ENCODE measurements at places on chromosomes 13 and 19. TPM values are rescaled to one million over a fixed set of nuclear protein-coding genes. Genes with fewer than 3 reads are reported as not detected.
A peak's percentile ranks its signal among the peaks of the same experiment; 100 is the strongest.

DNA sequence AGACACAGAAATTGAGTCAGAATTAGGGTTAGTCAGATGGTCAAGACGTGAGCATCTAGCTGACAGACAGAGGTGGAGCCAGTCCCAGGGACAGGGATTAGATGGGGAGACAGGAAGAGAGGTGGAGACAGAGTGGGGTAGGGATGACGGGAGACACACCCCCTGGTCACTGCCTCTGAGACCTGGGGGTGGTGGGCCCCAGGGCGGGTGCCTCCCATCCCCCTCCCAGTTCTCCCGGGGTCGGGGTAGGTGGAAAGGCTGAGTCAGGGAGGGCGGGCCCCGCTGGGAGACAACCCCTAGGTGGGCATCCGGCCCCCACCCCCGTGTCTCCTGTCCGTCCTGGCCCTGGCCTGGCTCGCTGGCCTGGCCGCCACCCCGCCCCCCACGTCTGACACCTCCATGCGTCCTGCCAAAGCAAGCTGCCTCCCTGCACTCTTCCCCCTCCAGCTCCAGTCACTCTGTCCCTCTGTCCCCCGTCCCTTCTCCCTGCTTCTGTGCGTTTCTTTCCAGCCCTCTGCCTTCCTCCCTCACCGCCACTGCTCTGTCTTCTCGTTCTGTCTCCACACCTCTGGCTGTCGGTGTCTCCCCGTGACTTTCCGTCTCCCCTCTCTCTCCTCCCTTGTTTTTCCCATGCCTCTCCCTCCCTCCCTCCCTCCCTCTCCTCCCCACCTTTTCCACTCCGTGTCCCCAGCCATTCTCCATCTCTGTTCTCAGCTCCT is 15.1 kb downstream of the CCDC97 start:
- peaks cover 16% of the 10 kb centered on the region for H3K36me3 ChIP-seq
- H3K27ac ChIP-seq = peak overlapping the region; percentile 83
- DNase-seq = peak; percentile 78
- no peaks in the 10 kb centered on the region for H3K27me3 ChIP-seq
- H3K4me1 ChIP-seq = peaks cover 33% of the 10 kb centered on the region

DNA sequence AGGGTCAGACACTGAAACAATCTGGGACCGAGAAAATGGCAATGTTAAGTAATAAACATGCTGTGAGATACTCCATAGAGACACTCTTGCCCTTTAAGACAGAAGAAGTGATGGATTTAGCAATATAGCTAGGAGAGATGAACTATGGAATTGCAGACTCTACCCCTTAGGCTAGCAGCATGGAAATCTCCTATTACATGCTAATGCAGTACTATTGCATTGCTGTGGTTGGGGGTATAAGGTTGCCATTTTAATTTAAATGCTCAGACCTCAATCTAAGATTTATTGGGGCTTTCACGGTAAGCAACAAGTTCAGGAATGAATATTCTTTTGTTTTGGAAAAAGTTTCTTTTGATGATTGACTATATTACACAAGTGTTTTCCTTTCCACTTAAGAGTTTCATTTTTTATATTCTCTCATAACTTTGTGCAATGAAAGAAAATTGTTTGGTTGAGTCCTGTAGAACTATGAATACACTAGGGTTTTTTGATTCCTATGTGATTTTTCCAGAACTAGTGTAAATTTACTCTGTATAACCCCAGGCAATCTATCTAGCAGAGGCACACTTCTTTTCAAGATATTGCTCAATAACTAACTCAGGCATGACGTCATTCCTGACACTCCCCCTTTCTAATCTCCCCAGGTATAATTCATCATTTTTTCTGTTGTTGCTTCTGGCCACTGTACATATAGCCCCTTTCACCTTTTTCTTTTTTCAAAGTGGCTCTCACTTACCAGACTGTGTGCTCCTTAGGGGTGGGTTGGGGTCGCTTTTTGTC is 394.7 kb upstream of the KLF12 start:
- no peaks in the 10 kb centered on the region for H3K36me3 ChIP-seq
- H3K4me3 ChIP-seq = no peak overlapping the region
- no peak for DNase-seq
- H3K27me3 ChIP-seq = no peaks in the 10 kb centered on the region
- no peak overlapping the region for H3K27ac ChIP-seq

- no peak for DNase-seq
- no peaks in the 10 kb centered on the region for H3K4me1 ChIP-seq
- H3K27ac ChIP-seq = no peak overlapping the region
- no peak overlapping the region for H3K4me3 ChIP-seq
- no peaks in the 10 kb centered on the region for H3K27me3 ChIP-seq
These were observed 9.5 kb downstream of the RUBCNL start for GRCh38 chr13:46377554-46377953.

Gene RBM42
- total RNA-seq = 60.6 TPM

DNA sequence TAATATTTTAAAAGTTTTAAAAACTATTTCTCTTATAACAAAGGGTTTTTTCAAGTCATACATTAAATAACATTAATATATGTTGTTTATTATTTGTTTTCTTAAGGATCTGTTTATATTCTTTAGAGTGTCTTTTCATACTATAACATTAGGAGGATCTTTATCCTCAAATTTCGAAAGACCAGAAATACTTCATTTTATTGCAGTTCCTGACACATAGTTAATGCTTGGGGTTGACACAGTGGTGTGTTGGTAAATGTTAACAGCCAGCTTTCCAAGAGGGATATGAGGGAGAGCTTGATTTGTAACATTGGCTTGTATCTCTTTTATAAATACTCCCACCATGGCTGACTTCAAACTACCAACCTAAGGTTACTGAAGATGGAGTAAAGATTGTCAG is 126.6 kb upstream of the KLF5 start:
- H3K4me1 ChIP-seq = no peaks in the 10 kb centered on the region
- no peak overlapping the region for H3K27ac ChIP-seq
- no peak for DNase-seq
- H3K36me3 ChIP-seq = no peaks in the 10 kb centered on the region

GRCh38 chr19:28426110-28426729 is 786.7 kb downstream of the UQCRFS1 start:
- no peaks in the 10 kb centered on the region for H3K27me3 ChIP-seq
- no peak overlapping the region for H3K4me3 ChIP-seq
- no peak overlapping the region for H3K27ac ChIP-seq
- no peak for DNase-seq

GRCh38 chr13:95494082-95494681 is 58.3 kb upstream of the CLDN10 start:
- H3K27ac ChIP-seq = no peak overlapping the region
- DNase-seq = peak; percentile 16
- H3K4me1 ChIP-seq = no peaks in the 10 kb centered on the region
- no peak overlapping the region for H3K4me3 ChIP-seq
- no peaks in the 10 kb centered on the region for H3K36me3 ChIP-seq

DNA sequence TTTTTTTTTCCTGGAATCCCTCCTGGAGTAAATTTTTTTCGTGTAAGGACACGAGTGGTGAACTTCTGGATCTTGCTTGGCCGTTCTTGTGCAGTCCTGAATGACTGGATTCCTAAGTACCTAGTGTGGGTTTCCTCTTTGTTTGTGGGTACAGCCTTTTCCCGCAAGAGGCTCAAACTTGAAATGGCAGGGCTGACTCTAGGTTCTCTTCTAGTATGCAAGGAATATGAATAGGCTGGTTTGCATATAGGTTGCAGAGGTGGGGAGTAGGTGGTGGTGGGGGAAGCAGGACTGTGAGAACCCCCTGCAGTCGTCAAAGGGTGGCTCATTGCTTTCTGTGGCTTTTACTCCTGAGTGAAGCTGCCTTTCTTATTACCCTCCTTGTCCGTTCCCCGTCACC is 13.6 kb downstream of the UBAC2 start:
- H3K36me3 ChIP-seq = no peaks in the 10 kb centered on the region
- no peak overlapping the region for H3K4me3 ChIP-seq
- H3K27ac ChIP-seq = no peak overlapping the region
- H3K27me3 ChIP-seq = no peaks in the 10 kb centered on the region
- DNase-seq = no peak

- H3K4me1 ChIP-seq = peaks cover 30% of the 10 kb centered on the region
- H3K36me3 ChIP-seq = no peaks in the 10 kb centered on the region
- no peaks in the 10 kb centered on the region for H3K27me3 ChIP-seq
- no peak for DNase-seq
- peak overlapping the region; percentile 78 for H3K27ac ChIP-seq
These were observed 73.7 kb upstream of the NPAS1 start for GRCh38 chr19:46945694-46946489.

DNA sequence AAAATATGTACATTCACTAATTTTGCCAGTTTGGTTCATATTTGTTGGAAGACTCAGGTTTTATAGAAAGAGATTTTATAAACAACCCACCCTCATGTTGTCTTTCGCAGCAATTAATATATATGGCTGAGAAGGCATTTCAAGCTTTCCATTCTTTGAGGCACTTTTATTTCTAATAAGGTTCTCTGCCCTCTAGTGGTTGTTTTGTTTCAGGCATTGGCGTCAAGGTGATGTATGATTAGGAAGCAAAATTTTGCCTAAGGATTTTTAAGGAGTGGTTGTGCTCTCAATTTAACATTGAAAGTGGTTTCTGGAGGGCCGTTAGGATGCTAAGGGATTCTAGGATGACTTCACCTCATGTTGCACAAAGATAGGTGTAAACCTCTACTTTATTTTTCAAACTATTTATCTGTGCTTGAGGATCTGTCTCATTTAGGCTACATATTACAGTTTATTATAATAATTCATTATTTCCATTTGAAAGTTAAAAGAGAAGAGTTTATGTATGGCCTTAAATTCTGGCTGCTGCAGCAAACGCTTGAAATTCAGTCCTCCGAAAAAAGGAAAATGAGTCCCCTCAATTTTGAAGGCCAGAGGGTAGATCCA is 35.9 kb downstream of the OXGR1 start:
- no peak overlapping the region for H3K4me3 ChIP-seq
- DNase-seq = peak; percentile 26
- H3K27me3 ChIP-seq = no peaks in the 10 kb centered on the region
- H3K27ac ChIP-seq = no peak overlapping the region

GRCh38 chr19:17332677-17333581 is 1.7 kb downstream of the ANO8 start:
- no peaks in the 10 kb centered on the region for H3K36me3 ChIP-seq
- H3K27me3 ChIP-seq = no peaks in the 10 kb centered on the region
- H3K27ac ChIP-seq = peak overlapping the region; percentile 89
- no peak overlapping the region for H3K4me3 ChIP-seq
- peak; percentile 76 for DNase-seq
- H3K4me1 ChIP-seq = peaks cover 9% of the 10 kb centered on the region

- DNase-seq = no peak
- no peaks in the 10 kb centered on the region for H3K27me3 ChIP-seq
- no peaks in the 10 kb centered on the region for H3K36me3 ChIP-seq
- no peaks in the 10 kb centered on the region for H3K4me1 ChIP-seq
- H3K27ac ChIP-seq = no peak overlapping the region
These were observed 85.7 kb downstream of the ZAR1L start for GRCh38 chr13:32229443-32229842.

- DNase-seq = no peak
- no peaks in the 10 kb centered on the region for H3K27me3 ChIP-seq
- no peaks in the 10 kb centered on the region for H3K36me3 ChIP-seq
- H3K4me1 ChIP-seq = no peaks in the 10 kb centered on the region
These were observed at the start of gene TUBA3C for GRCh38 chr13:19181621-19182485. Gene TUBA3C (minus strand): TSS chr13:19181824. CDS start chr13:19181747, 77 bp downstream.

Gene GZMM
- 0.96 TPM for total RNA-seq

- H3K27me3 ChIP-seq = no peaks in the 10 kb centered on the region
- no peaks in the 10 kb centered on the region for H3K36me3 ChIP-seq
- DNase-seq = peak; percentile 71
- H3K4me3 ChIP-seq = no peak overlapping the region
- peaks cover 18% of the 10 kb centered on the region for H3K4me1 ChIP-seq
- no peak overlapping the region for H3K27ac ChIP-seq
These were observed 208.0 kb downstream of the SPRY2 start for GRCh38 chr13:80132741-80133601.

Gene RGL3
- 39.1 TPM for total RNA-seq

DNA sequence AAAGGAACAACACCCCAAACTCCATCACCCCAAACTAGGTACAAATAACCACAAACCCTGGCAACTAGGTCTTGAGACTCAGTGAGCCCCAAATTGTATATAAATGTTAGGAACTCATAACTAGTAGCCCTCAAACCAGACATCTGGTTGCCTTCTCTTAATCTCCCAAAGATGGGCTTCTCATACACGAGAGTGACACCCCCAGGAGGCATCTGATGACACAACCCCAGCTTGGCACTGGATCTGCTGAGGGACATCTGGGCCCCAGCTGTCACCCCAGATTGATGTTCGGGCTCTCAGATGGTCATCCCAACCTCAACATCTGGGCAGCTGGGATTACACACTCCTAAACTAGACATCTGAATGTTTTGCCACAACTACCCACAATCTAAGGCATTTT is 14.8 kb downstream of the RABAC1 start:
- H3K36me3 ChIP-seq = no peaks in the 10 kb centered on the region
- DNase-seq = no peak
- no peak overlapping the region for H3K27ac ChIP-seq
- H3K4me1 ChIP-seq = peaks cover 10% of the 10 kb centered on the region

Gene CASP14
- total RNA-seq = not detected

DNA sequence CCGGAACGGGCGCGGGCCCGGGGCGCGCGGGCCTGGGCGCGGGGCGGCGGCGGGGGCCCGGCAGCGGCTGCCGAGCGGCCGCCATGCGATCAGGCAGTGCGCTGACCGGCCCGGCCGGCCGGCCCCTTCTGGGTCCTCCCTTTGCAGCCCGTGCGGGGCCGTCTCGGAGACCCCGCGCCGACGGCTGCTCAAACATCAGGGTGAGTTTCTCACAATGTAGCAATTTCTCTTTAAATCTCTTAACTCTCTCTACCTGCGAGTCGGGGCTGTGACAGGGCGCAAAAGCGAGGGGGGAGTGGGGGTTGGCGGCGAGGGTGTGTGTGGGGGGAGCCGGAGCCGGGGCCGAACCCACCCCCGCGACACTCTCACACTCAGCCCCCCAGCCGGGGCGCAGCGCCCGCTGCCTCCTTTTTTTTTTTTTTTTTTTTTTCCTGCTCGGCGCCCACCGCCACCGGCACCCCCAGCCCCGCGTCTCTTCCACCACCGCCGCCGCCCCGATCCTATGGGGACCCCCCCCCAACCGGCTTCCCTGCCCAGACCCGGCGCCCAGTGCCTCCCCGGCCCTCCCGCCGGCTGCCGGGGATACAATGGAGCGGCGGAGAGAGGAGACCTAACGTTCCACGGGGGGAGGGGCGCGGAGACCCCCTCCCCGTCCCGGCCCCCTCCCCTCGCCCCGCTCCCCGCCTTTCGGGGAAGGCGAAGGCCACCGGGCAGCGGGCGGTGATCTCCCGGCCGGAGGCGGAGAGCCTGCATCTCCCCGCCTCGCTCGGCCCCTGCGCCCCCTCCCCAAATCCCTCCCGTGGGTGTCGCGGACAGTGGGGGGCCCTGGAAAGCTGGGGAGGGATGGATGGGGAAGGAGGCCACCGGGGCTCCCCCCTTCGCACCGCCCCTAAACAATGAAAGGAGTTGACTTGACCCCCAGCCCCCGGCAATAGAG is at the start of gene BICRA:
BICRA (plus strand) TSS at position 166 of the 937 bp plus-strand sequence. CDS start 64,441 bp downstream, outside the sequence.
- H3K4me3 ChIP-seq = peak within 1 kb of the TSS; percentile 100
- no peaks in the 10 kb centered on the region for H3K27me3 ChIP-seq
- peak; percentile 77 for DNase-seq

Gene CELF5
- total RNA-seq = not detected

Gene PLEKHA4
- 65.1 TPM for total RNA-seq

GRCh38 chr13:114272977-114273376 is 8.4 kb upstream of the UPF3A start:
- no peaks in the 10 kb centered on the region for H3K36me3 ChIP-seq
- no peak for DNase-seq
- H3K27me3 ChIP-seq = no peaks in the 10 kb centered on the region
- H3K27ac ChIP-seq = no peak overlapping the region

Gene CYSLTR2
- total RNA-seq = 12.0 TPM

GRCh38 chr13:99484473-99484872 is 16.8 kb upstream of the TM9SF2 start:
- no peaks in the 10 kb centered on the region for H3K27me3 ChIP-seq
- no peaks in the 10 kb centered on the region for H3K4me1 ChIP-seq
- H3K4me3 ChIP-seq = no peak overlapping the region

Measured in adrenal gland (tissue), 19 donors.